ENCODE measurements at places on chromosomes 5 and 9. TPM values are rescaled to one million over a fixed set of nuclear protein-coding genes. Genes with fewer than 3 reads are reported as not detected.

DNA sequence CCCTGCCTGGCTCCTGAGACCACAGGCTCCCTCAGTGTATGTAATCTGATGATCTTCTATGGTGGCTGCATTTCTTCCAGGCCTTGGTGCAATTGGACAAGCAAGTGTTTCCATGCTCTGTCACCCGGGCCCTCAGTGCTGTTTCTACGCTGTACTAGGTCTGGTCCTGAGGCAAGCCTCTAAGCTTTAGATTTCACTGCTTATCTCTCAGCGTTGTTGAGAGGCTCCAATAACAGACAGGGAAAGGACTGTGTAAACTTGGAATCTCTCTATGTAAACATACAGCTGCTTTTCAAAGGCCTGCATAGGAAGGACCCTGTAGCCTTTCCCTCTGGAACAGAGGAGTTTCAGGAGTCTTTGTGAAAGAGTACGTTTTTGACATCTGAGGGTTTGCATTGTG lies 38.6 kb upstream of the NFIB start:
- H3K4me3 ChIP-seq = no peak overlapping the region
- H3K27ac ChIP-seq = peak overlapping the region; percentile 73
- peaks cover 33% of the 10 kb centered on the region for H3K27me3 ChIP-seq
- no peak for DNase-seq
- peaks cover 90% of the 10 kb centered on the region for H3K4me1 ChIP-seq
- no peaks in the 10 kb centered on the region for H3K36me3 ChIP-seq

DNA sequence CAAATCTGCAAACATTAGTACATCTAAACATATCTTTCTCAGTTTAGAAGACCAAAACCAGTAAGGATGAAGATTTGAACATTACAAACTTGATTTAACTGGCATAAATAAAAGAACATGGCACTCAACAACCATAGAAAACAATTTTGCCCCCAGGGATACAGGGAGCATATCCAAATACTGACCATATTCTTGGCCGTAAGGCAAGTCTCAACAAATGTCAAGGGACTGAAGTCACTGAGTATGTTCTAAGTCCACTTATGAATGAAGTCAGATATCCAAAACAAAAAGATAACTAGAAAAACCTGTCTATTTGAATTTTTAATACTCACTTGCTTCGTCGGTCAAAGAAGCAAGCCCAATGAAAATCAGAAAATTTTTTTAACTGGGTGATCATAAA lies 14.1 kb downstream of the FEM1C start:
- H3K4me3 ChIP-seq = no peak overlapping the region
- no peak for DNase-seq
- H3K27ac ChIP-seq = no peak overlapping the region
- no peaks in the 10 kb centered on the region for H3K27me3 ChIP-seq
- peaks cover 38% of the 10 kb centered on the region for H3K4me1 ChIP-seq

DNA sequence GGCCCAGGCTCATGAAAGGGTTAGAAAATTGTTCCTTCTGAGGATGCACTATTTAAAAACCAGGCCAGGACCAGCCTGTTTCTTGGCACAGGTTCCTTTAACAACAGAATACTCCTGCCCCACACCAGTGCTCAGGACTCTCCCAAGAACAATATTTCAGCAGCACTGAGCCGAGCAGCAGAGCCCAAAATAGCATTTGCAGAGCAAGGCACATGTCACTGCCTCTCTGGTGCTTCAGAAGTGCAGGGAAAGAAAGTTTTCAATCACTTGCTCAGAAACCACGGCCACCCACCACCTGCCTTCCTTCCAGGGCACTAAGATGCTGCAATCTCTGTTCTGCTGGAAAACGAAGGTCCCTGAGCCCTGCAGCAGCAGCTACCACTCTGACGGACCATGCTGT lies 77.6 kb downstream of the SIL1 start:
- no peak for DNase-seq
- H3K27me3 ChIP-seq = no peaks in the 10 kb centered on the region
- no peak overlapping the region for H3K27ac ChIP-seq
- peaks cover 4% of the 10 kb centered on the region for H3K4me1 ChIP-seq

The HTR4 gene
- total RNA-seq = 0.27 TPM

GRCh38 chr9:77839459-77840140 lies 191.5 kb upstream of the GNA14 start:
- peaks cover 21% of the 10 kb centered on the region for H3K4me1 ChIP-seq
- no peaks in the 10 kb centered on the region for H3K27me3 ChIP-seq
- no peak overlapping the region for H3K4me3 ChIP-seq
- H3K27ac ChIP-seq = peak overlapping the region; percentile 18
- H3K36me3 ChIP-seq = no peaks in the 10 kb centered on the region
- no peak for DNase-seq

The PAPPA gene
- 3.2 TPM for total RNA-seq

DNA sequence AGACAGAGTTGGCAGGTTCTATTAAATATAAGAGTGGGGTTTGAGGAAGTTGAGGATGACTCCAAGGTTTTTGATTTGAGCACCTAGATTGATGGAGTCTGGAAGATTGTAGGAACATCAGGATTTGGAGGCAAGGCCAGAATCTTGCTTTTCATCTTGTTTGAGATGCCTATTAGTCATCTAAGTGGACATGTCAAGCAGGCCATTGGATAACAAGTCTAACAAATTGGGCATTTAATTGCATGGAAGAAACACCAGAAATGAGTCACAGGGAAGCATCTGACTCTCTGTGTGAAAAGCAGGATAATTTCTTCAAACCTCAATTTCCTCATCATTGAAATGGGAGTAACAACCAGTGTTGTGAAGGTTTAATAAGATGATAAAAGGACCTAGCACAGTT lies 53.3 kb upstream of the ARL15 start:
- no peaks in the 10 kb centered on the region for H3K36me3 ChIP-seq
- H3K4me1 ChIP-seq = peaks cover 10% of the 10 kb centered on the region
- H3K4me3 ChIP-seq = no peak overlapping the region
- H3K27ac ChIP-seq = no peak overlapping the region
- no peak for DNase-seq

- no peaks in the 10 kb centered on the region for H3K27me3 ChIP-seq
- DNase-seq = no peak
- peaks cover 8% of the 10 kb centered on the region for H3K36me3 ChIP-seq
- H3K27ac ChIP-seq = no peak overlapping the region
- no peak overlapping the region for H3K4me3 ChIP-seq
These were observed 118.0 kb downstream of the FSTL4 start for GRCh38 chr5:133494232-133494922.

- no peak overlapping the region for H3K4me3 ChIP-seq
- peaks cover 10% of the 10 kb centered on the region for H3K4me1 ChIP-seq
- no peaks in the 10 kb centered on the region for H3K27me3 ChIP-seq
- no peak for DNase-seq
These were observed 568.2 kb upstream of the CDH18 start for GRCh38 chr5:20556115-20556763.

GRCh38 chr9:34374905-34375552 lies 1.7 kb downstream of the MYORG start:
- peaks cover 16% of the 10 kb centered on the region for H3K36me3 ChIP-seq
- no peak for DNase-seq
- no peak overlapping the region for H3K27ac ChIP-seq
- H3K4me3 ChIP-seq = peak overlapping the region; percentile 85
- peaks cover 25% of the 10 kb centered on the region for H3K4me1 ChIP-seq

The SLC34A1 gene
- not detected for total RNA-seq

GRCh38 chr9:13845460-13845859 lies 468.5 kb downstream of the NFIB start:
- no peak overlapping the region for H3K27ac ChIP-seq
- H3K27me3 ChIP-seq = no peaks in the 10 kb centered on the region
- H3K4me1 ChIP-seq = peaks cover 14% of the 10 kb centered on the region
- no peak for DNase-seq

- peak overlapping the region; percentile 73 for H3K4me3 ChIP-seq
- peak overlapping the region; percentile 97 for H3K27ac ChIP-seq
- peak; percentile 52 for DNase-seq
- peaks cover 46% of the 10 kb centered on the region for H3K4me1 ChIP-seq
- H3K27me3 ChIP-seq = no peaks in the 10 kb centered on the region
- no peaks in the 10 kb centered on the region for H3K36me3 ChIP-seq
These were observed 51.1 kb downstream of the C9orf50 start for GRCh38 chr9:129569502-129570449.

The GKAP1 gene
- 9.6 TPM for total RNA-seq

DNA sequence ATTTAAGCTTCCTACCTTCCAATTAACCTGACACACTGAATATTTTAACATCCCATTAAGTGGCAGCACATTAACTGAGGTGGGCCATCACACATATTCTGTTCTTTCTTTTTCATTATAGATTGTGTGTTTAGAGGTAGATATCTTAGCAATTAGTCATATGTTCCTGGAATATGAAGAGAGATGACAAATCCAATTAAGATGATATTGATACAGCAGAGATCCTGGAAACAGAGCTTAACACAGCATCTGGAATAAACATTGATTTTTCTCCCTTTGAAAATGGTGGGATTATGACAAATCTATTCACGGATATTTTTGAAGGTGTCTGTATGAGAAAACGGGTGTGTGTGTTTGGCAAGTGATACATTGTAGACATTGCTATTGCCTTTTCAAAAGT lies 448.0 kb downstream of the CDH10 start:
- no peak overlapping the region for H3K27ac ChIP-seq
- no peaks in the 10 kb centered on the region for H3K4me1 ChIP-seq
- DNase-seq = no peak
- H3K4me3 ChIP-seq = no peak overlapping the region
- no peaks in the 10 kb centered on the region for H3K27me3 ChIP-seq
- no peaks in the 10 kb centered on the region for H3K36me3 ChIP-seq

GRCh38 chr9:91789941-91790340 lies 160.1 kb downstream of the ROR2 start:
- H3K4me1 ChIP-seq = peaks cover 2% of the 10 kb centered on the region
- H3K4me3 ChIP-seq = no peak overlapping the region

DNA sequence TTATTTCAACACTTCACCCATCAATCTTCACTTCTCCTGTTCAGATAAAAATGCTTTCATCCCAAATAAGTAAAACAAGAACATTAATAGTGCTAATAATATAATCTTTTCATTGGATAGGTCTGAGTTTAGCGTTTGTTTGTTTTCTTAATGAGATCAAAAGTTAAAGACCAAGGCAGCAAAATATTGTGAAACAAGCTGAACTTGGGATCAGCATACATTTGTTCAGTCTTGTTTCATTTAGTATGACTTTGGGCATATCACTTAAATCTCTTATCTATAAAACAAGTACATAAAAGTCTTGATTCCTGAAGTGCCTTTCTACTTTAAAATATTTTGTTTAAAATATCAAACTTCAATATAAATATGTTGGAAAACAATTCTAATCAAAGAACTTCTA lies 13.4 kb upstream of the SNX24 start:
- H3K4me1 ChIP-seq = peaks cover 15% of the 10 kb centered on the region
- H3K36me3 ChIP-seq = peaks cover 18% of the 10 kb centered on the region
- no peaks in the 10 kb centered on the region for H3K27me3 ChIP-seq

GRCh38 chr5:102762095-102762534 lies 7.0 kb downstream of the PAM start:
- peaks cover 7% of the 10 kb centered on the region for H3K4me1 ChIP-seq
- no peaks in the 10 kb centered on the region for H3K36me3 ChIP-seq
- H3K4me3 ChIP-seq = no peak overlapping the region
- H3K27ac ChIP-seq = no peak overlapping the region
- DNase-seq = no peak

The MCIDAS gene
- total RNA-seq = not detected

- no peak overlapping the region for H3K4me3 ChIP-seq
- no peaks in the 10 kb centered on the region for H3K36me3 ChIP-seq
- H3K27ac ChIP-seq = no peak overlapping the region
- no peaks in the 10 kb centered on the region for H3K27me3 ChIP-seq
- H3K4me1 ChIP-seq = no peaks in the 10 kb centered on the region
These were observed 14.7 kb upstream of the OMD start for GRCh38 chr9:92438900-92439526.

DNA sequence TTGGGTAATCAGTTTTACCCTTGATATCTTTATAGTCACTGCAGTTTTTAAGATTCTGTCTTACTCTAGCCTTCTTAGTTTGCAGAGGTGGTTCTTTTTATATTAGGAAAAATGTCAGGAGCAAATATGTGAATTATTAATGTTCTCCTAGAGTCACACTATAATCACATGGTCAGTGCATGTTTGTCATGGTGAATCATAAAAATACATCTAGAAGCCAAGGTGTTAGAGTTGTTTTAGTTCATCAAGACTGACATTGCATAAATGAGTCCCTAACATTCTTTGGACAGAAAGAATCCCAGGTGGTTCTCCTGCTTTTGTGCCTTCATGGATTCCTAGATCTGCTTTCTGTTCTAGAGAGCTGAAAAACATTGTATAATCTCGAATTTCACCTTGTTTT lies 22.9 kb downstream of the ATG10 start:
- H3K27me3 ChIP-seq = no peaks in the 10 kb centered on the region
- no peak overlapping the region for H3K4me3 ChIP-seq
- peaks cover 51% of the 10 kb centered on the region for H3K36me3 ChIP-seq
- no peak for DNase-seq
- no peaks in the 10 kb centered on the region for H3K4me1 ChIP-seq

GRCh38 chr9:130417602-130418001 lies 27.2 kb upstream of the ASS1 start:
- no peak overlapping the region for H3K27ac ChIP-seq
- no peaks in the 10 kb centered on the region for H3K36me3 ChIP-seq
- no peak overlapping the region for H3K4me3 ChIP-seq
- peaks cover 9% of the 10 kb centered on the region for H3K27me3 ChIP-seq
- H3K4me1 ChIP-seq = peaks cover 9% of the 10 kb centered on the region

The ZBED3 gene
- total RNA-seq = 25.8 TPM

DNA sequence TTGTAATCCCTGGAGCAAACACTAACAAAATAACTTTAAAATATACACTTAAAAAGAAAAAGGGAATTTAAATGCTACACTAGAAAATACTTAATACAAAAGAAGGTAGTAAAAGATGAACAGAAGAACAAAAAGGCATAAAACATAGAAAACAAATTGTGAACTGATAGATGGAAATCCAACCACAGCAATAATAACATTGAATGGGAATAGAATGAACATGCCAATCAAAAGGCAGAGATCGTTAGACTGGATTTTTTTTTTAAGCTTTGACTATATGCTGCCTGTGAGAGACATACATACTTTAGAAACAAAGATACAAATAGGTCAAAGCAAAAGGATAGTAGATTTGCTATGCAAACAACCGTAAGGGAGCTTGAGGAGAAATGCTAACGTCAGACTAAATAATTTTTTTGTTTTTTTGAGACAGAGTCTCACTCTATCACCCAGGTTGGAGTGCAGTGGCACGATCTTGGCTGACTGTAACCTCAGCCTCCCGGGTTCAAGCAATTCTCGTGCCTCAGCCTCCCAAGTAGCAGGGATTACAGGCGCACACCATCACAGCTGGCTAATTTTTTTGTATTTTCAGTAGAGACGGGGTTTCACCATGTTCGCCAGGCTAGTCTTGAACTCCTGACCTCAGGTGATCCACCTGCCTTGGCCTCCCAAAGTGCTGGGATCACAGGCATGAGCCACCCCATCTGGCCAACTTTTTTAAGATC lies 6.5 kb downstream of the ABO start:
- no peak overlapping the region for H3K4me3 ChIP-seq
- peaks cover 7% of the 10 kb centered on the region for H3K4me1 ChIP-seq
- no peak for DNase-seq
- H3K36me3 ChIP-seq = no peaks in the 10 kb centered on the region

The ESM1 gene
- total RNA-seq = 0.23 TPM

GRCh38 chr5:76736679-76737556 lies 21.0 kb downstream of the F2R start:
- peaks cover 10% of the 10 kb centered on the region for H3K4me1 ChIP-seq
- peaks cover 20% of the 10 kb centered on the region for H3K36me3 ChIP-seq
- H3K4me3 ChIP-seq = no peak overlapping the region
- H3K27ac ChIP-seq = peak overlapping the region; percentile 0

- no peaks in the 10 kb centered on the region for H3K27me3 ChIP-seq
- peaks cover 5% of the 10 kb centered on the region for H3K4me1 ChIP-seq
- no peaks in the 10 kb centered on the region for H3K36me3 ChIP-seq
- H3K4me3 ChIP-seq = no peak overlapping the region
- no peak for DNase-seq
- no peak overlapping the region for H3K27ac ChIP-seq
These were observed 453.0 kb downstream of the EFNA5 start for GRCh38 chr5:107217721-107218130.

The PCDHA6 gene
- 15.2 TPM for total RNA-seq

All from mesothelial cell of epicardium (in vitro differentiated cells).